Activated CD4-positive, alpha-beta T cell treated with anti-CD3 and anti-CD28 coated beads for 36 hours (primary cell): ENCODE measurements at places on chromosomes 13 and 19.
A peak's percentile ranks its signal among the peaks of the same experiment; 100 is the strongest.

DNA sequence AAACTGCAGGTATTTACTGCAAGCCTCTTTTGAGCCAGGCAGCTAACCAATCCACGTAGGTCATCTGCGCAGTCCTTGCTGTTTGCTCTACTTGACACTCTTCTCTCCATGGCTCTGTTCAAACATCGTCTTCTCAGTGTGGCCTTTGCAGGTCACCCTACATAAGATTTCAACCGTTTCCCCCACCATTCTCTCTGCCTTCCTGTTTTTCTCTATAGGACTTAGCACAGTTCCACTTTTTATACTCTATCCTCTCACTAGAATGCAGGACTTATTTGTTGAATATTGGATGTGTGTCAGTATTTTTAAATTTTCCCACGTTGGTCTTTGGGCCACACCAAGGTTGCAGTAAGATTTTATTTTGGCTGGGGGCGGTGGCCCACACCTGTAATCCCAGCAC lies 1.7 kb upstream of the FBXW9 start:
- no peak for DNase-seq

DNA sequence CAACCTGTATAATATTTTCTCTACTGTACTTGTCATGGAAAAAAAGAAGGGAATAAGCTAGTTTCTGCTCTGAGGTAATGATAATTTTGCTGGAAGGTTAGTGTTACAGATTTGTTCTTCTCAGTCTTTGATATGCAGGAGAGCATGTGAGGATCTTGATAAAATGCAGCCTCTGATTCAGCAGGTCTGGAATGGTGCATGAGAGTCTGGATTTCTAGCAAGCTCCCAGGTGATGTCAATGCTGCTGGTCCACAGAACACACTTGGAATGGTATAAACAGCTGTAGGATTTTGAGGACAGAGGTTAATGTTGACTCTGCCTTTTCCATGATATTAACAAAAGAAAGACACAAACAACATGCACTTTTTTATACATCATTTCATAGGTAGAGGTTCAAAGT lies 173.6 kb downstream of the NDFIP2 start:
- DNase-seq: no peak

- DNase-seq: no peak
These were observed 126.6 kb upstream of the MCF2L start for GRCh38 chr13:112842343-112842856.

GRCh38 chr13:38868399-38868798 lies 122.2 kb downstream of the STOML3 start:
- DNase-seq: no peak

GRCh38 chr13:93249364-93250306 lies 23.0 kb downstream of the GPC6 start:
- no peak for DNase-seq

- DNase-seq: peak; percentile 27
These were observed 1.0 kb upstream of the ETHE1 start for GRCh38 chr19:43527860-43528622.

DNA sequence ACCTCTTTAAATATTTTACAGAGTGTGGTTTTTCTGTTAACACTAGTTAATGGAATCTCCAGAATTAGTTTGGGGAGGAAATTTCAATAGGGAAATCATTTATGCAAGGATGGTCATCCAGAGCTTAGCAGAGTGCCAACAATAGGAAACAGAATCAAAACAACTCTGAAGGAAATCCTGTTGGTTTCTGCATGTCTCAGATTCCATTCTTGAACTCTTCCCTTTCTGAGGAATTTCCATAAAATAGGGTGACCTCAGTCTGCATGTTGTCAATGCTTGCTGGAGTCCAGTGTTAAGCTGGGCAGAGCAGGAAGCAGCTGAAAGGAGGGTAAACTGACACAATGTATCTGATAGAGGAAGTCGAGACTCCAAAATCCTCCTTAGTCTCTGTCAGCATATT lies 16.9 kb downstream of the CBY2 start:
- no peak for DNase-seq

DNA sequence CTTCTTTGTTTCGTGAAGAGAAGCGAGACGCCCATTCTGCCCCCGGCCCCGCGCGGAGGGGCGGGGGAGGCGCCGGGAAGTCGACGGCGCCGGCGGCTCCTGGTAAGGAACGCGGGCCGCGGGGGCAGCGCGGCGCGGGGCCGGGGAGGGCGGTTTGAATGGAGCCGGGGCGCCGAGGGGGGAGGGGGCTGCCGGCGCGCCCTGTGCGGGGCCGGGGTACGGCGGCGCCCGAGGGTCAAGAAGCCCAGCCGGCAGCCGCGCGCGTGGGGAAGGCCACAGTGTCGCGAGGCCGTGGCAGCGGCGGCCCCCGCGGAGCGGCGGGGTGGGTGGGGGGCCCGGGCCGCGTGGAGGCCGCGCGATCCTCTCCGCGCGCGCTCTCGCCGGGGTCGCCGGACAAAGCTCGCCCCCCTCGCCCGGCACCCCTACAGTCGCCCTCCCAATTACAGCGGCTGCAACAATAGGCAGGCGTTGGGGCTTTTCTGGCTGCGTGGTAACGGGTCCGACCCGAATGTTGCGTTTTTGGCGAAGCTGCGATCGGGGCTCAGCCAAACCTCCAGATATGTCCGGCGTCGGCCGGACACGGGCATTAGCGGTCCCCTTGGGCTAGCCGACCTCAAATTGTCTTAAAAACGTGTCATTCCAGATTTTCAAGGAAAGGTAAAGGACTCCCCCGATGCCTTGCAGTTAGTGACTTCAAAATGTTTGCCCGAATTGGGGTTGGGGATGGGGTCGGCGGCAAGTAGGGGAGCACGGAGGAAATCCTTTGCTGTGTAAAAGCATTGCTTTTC lies 437 bp downstream of the SMARCA4 start:
- DNase-seq: no peak

DNA sequence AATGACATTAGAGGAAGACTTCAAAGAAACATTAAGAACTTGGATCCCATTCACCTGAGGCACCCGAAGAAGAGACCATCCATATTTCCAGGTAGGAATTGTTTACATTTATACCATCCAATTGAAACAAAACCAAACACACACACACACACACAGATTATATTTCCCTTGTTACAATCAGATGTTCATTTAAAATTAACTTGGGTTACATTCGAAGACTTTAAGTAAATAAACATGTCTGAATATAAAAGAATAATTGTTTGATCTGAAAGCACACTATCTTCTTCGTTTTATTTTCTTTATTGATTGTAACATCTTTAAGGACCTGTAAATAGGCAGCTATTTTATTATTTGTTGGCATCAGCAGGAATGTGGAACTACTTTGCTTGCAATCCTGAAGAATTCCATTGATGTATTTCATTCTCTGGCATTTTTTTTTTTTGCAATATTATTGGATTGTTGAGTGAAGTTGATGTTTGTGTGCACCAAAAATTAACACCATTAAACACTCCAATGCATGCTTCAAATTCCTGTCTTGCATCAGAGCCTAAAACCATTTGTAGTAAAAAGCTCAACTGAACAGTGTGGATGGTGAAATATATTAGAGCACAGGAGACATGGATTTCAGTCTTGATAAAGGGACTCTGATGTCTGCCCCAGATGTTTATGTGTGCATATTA lies 85.3 kb upstream of the FRY start:
- no peak for DNase-seq

GRCh38 chr13:46936525-46936924 lies 39.7 kb upstream of the HTR2A start:
- no peak for DNase-seq
